ENCODE measurements at places on chromosomes 13 and 19.

DNA sequence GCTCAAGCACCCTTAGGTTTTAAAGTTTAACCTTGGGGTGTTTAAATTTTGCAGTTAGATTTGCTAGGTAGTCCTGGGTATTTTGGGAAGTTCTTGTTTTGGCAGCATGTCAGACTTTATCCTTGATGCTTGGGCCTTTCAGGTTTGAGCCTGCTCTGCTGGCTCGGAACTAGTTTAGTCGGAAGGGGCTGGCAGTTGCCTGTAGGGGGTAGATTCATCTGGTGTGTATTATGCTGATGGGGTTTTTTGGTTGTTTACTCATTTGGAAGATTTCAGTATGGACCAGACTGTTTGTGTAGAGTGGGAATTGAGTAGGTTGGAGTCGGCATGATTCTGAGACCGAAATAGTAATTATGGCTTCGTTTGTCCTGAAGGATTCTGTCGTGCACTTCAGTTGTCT is 15.1 kb downstream of the ILF3 start:
- no peak for DNase-seq

DNA sequence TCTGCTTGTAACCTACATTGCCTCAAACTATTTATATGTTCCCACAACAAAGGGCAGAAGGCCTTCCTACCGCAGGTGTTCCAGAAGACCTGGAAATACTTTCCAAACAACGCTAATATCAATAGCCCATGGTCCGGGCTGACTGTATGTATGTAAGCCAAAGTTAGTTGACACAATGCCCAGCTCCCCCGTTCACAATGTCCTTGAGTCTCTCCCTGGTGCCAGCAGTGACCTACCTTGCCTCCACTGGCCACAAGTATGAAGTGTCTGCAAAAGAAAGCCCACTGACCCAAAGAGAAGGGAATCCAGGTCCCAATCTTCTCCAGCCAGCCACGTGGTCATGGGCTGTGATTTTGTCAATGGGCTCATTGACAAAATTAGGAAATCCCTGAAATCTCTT is 118.6 kb downstream of the DLEU7 start:
- no peak for DNase-seq

DNA sequence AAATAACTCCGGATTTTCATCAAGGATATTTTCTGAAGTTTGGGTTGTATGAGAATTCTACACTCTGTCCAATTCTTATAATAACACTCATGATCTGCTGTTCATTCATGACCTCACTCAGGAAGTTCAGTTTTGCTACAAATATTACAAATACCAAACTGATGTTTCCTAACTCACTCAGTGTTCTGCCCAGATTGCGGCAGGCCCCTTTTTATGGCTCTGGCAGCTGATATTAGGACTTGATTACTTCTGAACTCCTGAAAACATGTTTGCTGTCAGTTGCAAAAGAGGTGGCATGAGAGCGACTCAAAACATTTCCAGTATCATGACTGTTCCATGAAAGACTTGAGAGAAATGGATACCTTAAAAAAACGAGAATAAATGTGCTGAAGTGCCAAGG is 188.0 kb downstream of the RGCC start:
- no peak for DNase-seq

DNA sequence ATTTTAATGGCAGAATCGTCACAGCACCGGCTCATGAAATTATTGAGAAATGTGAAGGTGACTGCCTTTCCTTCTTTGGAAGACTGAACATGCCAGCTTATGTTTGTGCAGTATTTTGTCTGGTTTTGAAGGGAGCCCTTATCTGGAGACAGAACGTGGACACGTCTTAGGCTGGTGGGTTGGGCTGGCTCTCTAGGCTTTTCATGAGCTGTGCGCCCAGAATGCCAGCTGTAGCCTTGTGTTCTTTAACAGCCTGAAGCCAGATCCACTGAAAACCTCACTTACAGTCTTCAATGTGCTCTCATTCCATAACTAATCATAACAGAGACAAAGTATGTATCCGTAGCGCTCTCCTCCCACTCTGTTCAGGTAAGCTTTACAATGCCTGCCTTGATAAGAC is 184.4 kb upstream of the HTR2A start:
- no peak for DNase-seq

DNA sequence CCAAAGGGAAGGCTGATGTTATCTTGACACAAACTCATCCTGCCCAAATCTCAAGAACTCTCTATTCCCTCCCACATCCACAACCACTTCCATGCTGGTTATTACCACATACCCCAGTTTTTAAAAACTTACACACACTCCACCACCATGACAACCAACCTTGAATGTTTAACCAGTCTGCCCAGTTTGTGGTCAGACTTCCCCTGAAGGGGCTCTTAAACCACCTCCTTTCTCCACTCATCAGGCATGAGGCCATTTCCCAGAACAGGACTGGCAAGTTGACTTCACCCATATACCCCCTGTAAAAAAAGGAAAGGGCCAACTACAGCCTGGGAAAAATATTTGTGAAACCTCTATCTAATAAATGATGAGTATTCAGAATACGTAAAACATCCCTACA is 12.4 kb upstream of the ZSCAN4 start:
- DNase-seq = no peak

DNA sequence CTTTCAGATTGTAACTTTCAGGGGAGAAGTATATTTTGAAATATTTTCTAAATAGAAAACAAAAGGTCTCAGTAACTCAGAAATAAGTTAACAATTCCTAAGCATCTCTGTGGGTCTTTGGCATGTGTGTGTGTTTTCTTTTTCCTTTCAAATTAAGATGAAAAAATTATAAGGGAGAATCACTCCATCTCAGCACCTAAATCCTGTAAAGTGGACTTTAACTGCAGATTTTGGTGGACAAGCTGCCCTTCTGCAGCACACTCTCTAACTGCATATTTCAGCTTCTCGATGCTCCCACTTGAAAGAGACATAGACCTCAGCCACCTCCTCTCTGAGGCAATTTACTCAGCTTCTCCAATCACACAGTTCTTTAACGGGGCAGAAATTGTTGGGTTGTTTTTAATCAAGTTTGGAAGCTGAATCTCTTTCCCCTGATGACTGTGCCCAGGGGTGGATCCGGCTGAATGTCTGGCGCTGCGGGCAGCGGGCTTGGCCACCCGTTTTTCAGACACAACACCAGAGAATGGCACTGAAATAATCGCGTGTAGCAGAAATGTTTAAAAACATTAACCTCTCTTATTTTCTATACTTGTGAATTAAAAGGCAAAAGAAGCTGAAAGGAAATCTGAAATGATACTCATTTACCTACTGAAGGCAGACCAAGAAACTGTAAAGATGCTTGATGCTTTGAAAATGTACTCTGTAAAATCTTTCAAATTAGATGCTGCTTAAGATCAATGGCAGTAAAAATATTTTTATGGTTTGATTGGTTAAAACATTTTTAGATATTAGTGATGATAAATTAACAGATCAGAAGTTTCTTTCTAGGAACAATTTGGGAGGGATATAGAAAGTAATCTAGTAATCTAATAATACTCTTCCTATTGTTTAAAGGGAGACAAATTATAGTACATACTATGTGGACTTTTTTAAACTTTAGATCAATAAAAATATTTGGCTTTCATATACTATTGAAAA is 12.4 kb downstream of the ZIC2 start:
- no peak for DNase-seq

- DNase-seq = no peak
Observed at GRCh38 chr19:3983542-3983914, 1.7 kb downstream of the EEF2 start.

- no peak for DNase-seq
Observed at GRCh38 chr13:25778365-25778764, 273.5 kb downstream of the SHISA2 start.

GRCh38 chr13:112521073-112521685 is 66.8 kb downstream of the TUBGCP3 start:
- DNase-seq = no peak

DNA sequence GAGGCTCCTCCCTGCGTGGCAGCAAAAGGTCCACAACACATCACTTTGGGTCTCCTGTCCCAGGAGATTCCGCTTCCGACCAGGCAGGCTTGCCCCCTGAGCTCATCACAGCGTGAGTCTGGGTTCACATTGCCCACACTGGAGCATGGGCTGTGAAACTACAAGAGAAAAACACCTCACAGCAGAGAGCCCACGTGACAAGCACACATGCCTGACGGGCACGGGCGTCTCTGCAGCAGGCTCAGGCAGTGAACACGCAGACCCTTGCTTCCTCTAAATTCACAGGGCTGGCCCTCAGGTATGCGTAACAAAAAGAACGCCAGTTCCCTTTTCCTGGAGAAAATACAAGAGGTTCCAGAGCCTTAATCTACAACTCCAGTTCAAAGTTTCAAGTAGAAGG is 41.9 kb downstream of the RASA3 start:
- DNase-seq = no peak

- no peak for DNase-seq
Observed at GRCh38 chr13:106415442-106415841, 120.0 kb downstream of the EFNB2 start.

DNA sequence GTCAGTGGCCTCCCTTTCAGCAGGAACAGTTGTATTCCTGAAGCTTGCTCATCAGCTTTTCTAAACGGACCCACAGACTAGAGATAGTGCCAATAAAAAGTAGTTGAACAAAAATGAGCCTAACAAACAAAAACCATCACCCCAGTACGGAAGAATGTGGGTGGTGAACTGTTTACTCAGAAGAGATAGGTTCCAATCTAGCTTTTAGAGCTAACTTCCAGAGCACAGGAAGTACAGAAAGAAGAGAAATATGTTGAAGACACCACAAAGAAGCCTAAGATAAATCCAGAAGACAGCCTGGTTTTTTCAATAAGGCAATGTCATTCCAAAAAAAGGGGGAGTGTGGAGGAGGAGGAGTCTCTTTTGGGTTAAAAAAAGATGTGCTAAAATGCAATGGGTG is 2.8 kb upstream of the LMO7 start:
- no peak for DNase-seq

DNA sequence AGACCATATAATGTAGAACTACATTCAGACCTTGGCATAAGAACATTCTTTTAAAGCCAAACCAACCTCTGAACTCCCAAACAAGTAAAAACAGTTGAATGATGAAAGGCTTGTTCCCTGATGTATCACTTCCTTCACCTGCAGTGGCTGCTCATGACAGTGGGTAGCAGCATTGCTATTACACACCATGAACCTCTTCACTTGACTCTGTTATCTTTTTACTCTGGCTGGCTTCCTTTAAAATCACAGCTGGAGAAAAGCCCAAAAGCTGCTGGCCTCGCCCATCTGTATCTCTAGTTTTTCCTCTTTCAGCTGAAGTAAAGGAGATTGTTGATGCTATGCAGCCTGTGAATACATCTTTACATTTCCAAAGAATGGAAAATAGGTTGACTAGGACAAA is 22.6 kb downstream of the THSD1 start:
- no peak for DNase-seq

GRCh38 chr19:55867101-55867500 is 30.8 kb downstream of the NLRP4 start:
- no peak for DNase-seq

- no peak for DNase-seq
Observed at GRCh38 chr19:31269425-31270127, 79.7 kb downstream of the TSHZ3 start.

DNA sequence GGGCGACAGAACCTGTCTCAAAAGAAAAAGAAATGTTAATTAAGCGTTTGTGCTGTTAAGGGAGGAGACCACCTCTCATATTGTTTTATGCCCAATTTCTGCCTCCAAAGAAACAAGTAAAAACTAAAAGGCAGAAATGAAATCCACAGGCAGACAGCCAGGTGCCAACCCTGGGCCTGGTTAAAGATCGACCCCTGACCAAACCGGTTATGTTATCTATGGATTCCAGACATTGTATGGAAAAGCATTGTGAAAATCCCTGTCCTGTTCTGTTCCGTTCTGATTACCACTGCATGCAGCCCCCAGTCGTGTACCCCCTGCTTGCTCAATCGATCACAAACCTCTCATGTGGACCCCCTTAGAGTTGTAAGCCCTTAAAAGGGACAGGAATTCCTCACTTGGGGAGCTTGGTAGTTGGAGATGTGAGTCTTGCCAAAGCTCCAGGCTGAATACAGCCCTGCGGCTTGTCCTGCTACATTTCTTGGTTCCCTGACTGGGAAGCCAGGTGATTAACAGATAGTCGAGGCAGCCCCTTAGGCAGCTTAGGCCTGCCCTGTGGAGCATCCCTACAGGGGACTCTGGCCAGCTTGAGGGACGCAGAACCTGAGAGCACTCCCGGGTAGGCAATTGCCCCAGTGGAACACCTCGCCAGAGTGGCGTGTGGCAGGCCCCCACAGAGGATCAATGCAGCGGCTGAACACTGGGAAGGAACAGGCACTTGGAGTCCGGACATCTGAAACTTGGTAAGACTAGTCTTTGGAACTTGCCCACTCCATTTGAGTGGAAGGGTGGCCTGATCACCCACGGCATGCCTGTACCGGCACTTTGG is 748 bp upstream of the ZNF552 start:
- DNase-seq = no peak

DNA sequence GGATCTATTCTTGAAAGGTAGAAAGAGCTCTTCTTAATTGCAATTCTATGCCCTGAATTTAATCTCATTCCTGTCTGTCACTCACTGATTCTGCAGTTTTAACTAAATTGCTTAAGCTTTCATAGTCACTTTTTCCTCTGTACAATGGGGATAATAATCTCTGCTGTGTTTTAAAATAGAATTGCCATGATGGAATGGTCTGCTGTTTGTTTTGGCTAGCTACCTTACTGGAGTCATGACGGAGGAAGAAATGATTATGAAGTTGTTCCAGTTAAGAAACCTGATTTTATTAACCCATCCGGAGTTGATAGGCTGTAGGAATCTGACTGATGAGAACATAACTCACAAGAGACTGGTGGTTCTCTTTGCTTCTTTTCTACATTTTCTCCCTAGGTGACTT is 54.9 kb upstream of the ITM2B start:
- no peak for DNase-seq

DNA sequence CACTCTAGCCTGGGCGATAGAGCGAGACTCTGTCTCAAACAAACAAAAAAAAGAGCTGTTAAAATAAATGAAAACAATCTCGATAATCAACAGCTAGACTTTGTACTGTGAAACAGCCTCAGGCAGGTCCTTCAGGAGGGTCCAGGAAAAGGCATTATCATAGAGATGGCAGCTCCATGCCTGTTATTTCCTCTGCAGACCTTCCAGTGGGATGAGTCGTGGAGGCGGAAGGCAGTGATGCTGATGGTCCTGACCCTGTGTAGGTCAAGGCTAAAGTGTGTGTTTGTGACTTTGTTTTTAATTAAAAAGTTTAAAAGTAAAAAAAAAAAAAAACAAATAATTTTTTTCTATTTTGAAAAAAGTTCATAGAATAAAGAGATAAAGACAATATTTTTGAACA is 117.4 kb downstream of the TNFRSF19 start:
- DNase-seq = no peak

GRCh38 chr13:101982903-101983302 is 418.9 kb downstream of the FGF14 start:
- no peak for DNase-seq

DNA sequence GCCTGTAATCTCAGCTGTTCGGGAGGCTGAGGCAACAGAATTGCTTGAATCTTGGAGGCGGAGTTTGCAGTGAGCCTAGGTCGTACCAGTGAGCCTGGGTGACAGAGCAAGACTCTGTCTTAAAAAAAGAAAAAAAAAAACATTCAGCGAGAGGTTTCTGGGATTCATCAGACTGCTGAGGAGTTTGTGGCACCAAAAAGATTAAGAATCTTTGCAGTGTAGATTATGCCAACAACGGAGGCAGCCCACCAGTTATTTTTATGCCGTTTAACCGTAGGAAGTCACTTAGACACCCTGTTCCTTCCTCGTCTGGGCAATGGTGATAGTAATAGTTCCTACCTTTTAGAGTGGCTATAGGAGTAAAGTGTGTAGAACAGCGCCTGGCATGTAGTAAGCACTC is 2.5 kb downstream of the COX6B1 start:
- DNase-seq = no peak

- no peak for DNase-seq
Observed at GRCh38 chr13:95533545-95534160, 18.9 kb upstream of the CLDN10 start.

- DNase-seq = no peak
Observed at GRCh38 chr13:77118134-77118533, 91.2 kb upstream of the FBXL3 start.
